ENCODE measurements at places on chromosomes 13 and 19.

DNA sequence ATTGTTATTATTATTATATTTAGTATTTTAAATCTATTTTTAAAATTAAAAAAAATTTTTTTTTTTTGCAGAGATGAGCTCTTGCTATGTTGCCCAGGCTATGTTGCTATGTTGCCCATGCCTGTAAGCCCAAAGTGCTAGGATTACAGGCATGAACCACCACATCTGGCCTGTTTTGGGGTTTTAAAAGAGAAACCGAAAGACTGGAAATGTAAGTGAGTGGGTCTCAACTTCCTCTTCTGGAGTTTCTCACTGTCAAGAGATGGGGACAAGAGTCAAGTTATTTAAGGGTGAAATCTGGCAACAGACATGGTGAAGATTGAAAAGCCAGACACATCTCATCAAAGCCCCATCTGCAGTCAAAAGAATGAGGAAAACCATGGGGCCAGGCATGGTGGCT is 4.2 kb upstream of the OR7G3 start:
- DNase-seq: no peak

GRCh38 chr19:3162418-3163229 is 15.9 kb upstream of the S1PR4 start:
- DNase-seq: no peak

DNA sequence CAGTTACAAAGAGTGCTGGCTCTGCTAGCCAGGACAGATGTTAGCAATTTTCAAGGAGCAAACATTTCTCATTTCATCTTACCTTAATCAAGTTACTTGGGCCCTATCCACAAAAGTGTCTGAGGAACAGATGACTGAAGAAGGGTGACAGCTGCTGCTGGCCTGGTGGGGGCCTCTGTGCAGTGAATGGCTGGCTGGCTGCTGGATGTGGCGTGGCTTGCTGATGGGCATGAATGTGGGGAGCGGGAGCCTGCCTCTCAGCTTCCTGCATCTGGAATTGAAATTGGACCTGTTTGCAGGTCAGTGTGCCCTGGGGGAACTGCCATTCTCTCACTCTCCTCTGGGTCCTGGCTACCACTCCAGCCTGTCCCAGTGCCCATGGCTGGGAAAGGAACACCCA is 94.7 kb downstream of the RGCC start:
- DNase-seq: no peak

DNA sequence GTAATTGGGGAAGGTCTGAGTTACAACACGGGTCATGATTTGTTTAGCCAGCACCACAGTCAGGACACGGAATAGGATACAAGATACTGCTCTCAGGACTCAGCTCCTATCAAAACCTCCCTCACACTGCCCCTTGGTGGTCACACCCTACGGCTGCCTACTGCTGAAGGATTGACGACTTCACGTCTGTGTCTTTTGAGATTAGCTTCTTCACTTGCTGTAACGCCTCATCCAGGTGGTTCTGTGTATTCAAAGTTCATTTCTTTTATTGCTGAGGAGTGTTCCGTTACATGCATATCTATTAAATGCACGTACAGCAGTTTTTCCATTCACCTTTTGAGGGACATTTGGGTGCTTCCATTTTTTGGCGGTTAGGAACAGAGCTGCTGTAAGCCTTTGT is 46.3 kb downstream of the URI1 start:
- DNase-seq: no peak

DNA sequence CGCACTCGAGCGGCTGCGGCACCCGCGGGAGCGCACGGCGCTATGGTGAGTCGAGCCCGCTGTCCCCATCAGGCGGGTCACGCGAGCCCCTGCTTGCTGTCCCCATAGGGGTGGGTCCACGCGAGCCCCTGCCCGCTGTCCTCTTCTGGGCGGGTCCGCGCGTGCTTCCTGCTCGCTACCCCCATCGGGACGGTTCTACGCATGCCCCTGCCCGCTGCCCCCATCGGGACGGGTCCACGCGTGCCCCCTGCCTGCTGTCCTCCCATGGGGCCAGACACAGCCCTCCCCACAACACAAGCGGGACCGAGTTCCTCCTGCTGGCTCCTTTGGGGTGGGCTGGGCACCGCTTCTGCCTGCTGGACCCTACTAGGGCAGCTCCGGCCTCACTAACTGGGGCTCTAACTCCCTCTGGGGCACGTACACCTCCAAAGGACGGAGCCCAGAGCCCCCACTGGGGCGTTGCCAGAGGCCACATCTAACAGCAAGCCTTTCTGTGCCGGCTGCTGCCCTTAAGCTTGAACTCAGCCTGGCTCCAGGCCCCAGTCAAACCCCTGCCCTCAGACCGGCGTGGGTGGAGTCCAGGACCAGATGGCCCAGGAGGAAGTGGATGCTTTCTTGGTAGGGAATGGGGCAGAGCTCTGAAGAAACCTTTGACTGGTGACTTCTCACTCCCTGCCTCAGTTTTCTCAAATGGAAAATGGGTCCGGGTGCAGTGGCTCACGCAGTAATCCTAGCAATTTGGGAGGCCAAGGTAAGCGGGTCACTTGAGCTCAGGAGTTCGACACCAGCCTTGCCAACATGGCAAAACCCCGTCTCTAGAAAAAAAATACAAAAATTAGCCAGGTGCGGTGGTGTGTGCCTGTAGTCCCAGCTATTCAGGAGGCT is 722 bp downstream of the COLGALT1 start:
- DNase-seq: no peak

GRCh38 chr19:55304279-55304978 is 20.6 kb downstream of the BRSK1 start:
- DNase-seq: no peak

- no peak for DNase-seq
These were observed 2.9 kb upstream of the KPTN start for GRCh38 chr19:47486900-47487299.

DNA sequence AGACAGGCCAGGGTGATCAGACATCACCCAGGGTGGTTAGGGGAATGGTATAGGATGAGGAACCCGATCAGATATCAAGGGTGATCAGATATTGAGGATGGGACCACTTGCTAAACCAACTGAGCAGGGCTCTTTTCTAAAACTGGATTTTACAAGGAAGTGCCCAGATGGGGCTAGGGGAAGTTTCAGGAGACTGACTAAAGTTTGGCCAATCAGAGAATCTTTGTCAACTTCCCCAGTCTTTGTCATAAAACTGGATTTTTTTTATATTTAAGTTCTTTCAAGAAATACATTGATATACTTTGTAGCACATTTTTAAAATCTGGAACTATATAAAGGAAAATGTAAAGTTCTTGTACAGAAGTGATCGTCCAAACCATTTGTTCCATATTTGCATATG is 30.5 kb upstream of the DLEU7 start:
- DNase-seq: no peak

GRCh38 chr13:20544201-20544923 is 18.7 kb upstream of the CRYL1 start:
- DNase-seq: no peak

- no peak for DNase-seq
These were observed 4.9 kb upstream of the POU4F1 start for GRCh38 chr13:78608252-78608687.

DNA sequence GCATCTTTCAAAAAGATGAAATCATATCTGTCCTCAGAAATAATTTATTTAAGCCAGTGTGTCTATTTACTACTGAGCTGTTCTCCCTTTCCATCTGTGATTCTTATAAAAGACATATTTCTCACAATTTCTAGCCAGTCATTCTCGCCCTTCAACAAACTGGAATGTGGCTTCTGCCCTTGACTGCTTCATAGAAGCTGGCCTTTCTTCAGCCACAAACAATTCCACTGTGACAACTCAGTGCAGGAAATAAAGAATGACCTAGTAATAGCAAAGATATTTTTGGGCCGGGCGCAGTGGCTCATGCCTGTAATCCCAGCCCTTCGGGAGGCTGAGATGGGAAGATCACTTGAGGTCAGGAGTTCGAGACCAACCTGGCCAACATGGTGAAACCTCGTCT is 655.5 kb downstream of the PCDH9 start:
- no peak for DNase-seq

DNA sequence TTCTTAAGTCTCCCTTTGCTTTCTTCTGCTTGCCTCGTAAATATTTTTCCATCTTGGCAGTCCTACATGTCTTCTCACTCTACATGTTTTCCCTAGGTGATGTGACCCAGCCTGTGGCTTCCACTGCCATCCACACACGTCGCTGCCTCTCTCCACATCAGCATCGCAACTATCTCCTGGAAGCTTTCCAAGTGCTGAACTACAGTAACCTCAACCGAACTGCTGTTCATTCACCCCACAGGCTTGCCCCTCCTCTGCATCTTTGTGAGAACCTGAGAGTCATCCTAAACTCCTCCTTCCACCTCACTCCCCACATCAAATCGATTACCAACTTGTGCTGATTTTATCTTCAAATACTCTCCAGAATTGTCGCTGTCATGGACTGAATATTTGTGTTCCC is 41.2 kb upstream of the USPL1 start:
- DNase-seq: no peak

DNA sequence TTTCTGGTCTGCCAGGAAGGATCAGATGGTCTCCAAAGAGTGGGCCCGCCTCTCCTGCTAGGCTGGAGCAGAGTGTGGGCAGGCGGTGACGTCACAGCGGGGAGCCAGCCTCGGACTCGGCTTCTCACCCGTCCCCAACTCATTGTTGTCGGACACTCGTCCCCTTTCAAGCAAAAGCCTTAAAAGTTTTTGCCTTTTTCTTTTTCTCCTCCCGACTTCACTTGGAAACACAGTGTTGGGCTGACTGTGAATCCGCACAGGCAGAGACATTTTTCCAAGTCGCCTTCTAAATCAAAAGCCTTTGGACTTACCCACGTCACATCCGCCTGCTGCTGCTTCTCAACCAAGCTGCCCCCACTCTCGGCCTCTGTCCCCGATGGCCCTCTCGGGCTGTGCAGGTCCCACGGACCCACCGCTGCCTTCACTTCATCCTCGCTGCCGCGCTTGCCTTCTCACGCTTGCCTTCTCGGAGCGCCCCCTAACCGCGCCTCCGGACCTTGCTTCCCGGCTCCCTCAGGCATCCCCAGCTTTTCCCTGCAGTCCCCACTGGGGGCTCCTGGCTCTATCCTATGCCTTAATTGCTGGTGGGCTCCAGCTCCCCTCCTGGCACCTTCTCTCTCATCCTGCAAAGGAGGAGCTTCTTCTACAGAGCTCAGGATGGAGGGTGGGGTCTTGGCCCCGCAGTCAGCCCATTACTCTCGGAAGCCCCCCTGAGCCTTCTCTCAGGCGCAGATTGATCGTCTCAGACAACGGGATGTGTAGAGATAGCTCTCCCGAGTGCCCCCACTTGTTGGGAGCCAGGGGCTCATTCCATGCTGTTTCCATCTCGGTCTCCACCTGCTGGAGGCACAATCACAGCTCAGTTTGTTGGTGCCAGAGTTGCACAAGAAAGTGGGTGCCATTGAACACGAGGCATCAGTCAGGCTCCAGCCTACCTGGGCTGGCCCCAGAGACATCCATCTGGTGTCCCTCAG is 3.9 kb upstream of the ZNF135 start:
- DNase-seq: no peak

DNA sequence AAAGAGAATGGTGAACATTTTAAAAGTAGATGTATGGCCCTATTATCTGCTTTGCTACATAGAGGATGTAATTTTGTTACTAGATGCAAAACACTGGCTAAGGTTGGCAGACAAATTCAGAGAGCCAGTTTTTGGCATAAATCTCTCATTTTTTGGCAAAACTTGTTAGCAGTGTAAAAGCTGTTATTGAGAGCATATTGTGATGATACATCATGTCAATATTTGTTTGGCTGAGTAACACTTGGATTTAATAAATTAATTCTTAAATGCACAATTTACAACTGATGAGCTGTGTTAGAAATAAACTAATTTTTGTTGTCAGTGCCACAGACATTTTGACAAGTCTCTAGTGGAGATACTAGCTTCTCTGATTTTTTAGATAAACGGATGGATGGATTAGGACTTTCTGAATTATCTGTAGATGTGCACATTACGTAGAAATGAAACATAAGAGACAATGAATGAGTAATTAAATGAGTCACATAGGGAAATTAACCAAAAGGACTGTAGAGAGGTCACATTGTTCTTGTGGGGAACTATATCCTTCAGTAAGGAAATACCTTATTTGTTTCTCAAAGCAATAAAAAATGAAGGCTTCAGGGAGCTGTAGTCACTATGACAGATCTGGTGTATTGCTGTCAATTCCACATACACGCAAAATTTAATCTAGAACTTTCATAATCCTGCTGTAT is 17.4 kb downstream of the UFM1 start:
- no peak for DNase-seq

GRCh38 chr19:24098359-24098758 is 11.4 kb downstream of the ZNF254 start:
- DNase-seq: no peak

GRCh38 chr13:87280139-87280538 is 391.0 kb upstream of the SLITRK5 start:
- DNase-seq: no peak
